ENCODE measurements at places on chromosomes 3 and 15.

DNA sequence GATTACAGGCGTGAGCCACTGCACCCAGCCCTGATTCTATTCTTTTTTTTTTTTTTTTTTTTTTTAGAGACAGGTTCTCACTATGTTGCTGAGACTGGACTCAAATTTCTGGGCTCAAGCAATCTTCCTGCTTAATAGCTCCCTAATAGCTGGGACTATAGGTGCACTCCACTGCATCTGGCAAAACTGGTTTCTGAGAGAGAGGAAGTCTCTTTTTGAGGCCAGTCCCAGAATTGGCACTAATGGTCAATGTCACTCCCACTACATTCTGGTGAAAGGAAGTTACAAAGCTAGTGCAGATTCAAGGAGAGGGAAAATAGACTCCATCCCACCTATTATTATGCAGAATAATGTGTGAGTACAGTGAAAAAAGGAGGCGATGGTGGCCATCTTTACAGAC, 5.8 kb upstream of the TGFBR2 start:
- DNase-seq, result no peak

DNA sequence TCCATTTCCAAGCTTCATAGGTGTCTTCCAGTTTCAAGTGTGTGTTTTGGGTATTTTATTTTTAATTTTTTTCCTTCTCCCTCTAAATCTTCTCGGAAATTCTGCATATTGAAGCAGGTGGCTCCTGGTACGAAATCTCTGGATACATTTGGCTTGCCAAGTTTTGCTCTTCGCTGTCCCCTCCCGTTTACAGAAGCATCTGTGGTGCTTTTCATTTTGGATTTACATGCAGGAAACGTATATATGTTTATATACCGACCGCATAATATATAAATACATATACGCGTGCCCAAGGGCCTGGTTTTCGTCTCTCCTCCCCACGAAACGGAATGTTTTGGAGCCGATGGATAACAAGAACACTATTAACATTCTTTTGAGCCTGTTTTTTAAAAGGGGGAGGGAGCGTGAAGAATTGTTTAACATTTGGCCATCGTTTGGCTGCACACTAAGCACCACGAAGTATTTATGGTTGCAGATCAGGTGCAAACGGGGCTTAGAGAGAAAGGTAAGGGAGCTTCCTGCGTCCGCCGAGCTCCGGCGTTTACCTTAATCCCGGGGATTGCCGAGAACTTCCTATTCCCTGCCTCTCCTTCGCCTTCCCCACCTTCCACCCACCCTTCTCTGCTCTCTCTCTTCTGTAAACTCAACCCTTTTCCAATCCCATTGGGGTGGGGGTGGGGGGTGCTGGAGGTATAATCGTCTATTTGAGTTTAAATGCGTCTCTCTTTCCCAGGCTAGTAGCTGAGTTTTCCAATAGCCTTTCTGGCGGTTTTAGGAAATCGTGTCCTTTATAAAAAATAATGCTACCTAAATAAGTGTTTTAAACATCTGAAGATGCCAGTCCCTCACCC, 1.1 kb upstream of the NLGN1 start:
- peak; percentile 27 for DNase-seq

GRCh38 chr3:36904641-36905040, 40.2 kb downstream of the TRANK1 start:
- no peak for DNase-seq

DNA sequence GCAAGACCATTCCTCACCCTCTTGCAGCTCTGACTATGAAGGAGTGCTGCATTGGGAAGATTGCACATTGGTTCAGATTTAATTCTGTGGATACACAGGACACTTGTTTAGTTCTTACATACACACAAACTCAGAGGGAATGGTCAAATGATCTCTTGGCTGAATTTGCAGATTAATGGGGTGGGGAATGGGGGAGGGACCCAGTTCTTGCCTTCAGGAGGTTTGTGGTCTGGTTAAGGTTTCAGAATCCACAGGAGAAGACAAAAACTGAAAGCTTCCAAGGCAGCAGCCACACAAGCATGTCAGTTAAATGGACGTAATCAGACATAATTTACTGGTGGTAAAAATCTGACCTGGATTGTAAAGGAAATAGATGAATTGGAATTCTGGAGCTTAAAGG, 257.1 kb upstream of the ROPN1 start:
- no peak for DNase-seq

- no peak for DNase-seq
These were observed 69.0 kb upstream of the HRH1 start for GRCh38 chr3:11085093-11085840.

GRCh38 chr3:171614318-171614921, 154.2 kb upstream of the TNIK start:
- no peak for DNase-seq

DNA sequence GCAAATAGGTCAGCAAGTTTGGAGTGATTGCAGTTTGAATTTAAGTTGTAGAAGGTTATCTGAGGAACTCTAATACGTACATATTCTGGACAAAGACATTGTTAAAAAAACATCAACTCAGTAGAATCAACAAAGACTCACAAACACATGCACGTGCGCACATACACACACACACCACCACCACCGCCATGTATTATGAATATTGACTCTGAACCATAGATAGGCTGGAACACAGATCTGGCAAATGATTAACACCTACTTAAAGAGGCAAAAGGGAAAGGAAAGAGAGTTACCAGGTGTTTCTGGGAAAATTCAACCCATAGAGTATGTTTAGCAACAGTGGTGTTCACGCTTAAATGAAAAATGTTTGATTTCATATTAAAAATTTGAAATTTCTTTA, 334.2 kb upstream of the ALCAM start:
- no peak for DNase-seq

GRCh38 chr3:8952130-8952529, 11.1 kb downstream of the RAD18 start:
- no peak for DNase-seq

- no peak for DNase-seq
These were observed 137.8 kb downstream of the RORA start for GRCh38 chr15:61091289-61091616.

DNA sequence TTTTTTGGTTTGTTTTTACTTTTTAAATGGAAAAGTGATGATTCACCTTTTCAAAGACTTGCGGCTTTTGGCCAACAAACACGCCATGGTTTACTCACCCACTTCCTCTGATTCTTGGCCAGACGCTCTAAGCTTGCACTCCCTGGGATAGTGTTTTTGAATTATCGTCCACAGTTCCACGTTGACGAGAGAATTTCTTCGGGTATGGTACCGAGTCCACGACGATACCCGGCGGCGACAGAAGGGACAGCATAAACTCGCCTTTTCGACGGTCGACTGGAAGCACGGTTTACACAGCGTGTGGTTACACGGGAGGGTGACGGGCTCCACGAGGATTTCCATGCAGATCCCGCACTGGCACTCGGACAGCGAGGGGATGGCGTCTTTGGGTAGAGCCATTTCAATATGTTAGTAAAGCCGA, 783 bp downstream of the RNF168 start:
- DNase-seq, result peak; percentile 93

GRCh38 chr3:85255949-85256348, 297.2 kb downstream of the CADM2 start:
- DNase-seq, result peak; percentile 15

GRCh38 chr15:69612112-69612511, 159.5 kb downstream of the RPLP1 start:
- DNase-seq, result no peak

DNA sequence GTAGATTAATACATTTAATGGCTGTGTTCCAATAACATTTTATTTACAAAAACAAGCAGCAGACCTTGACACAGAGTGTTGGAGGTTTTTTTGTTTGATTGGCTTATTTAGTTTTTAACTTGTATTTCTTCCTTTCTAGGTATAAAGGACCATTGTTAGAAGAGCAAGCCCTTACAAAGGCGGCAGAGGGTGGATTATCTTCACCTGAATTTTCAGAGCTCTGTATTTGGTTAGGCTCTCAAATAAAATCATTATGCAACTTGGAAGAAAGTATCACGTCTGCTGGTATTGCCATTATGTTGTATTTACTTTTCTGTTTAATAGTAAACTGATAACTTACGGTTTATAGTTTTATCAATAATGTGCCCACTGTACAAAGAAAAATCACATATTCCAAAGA, 10.0 kb downstream of the FAM98B start:
- DNase-seq, result no peak

- no peak for DNase-seq
These were observed 134.0 kb upstream of the THRB start for GRCh38 chr3:24628523-24629258.

- peak; percentile 87 for DNase-seq
These were observed 445.1 kb downstream of the MECOM start for GRCh38 chr3:169218314-169218983.

DNA sequence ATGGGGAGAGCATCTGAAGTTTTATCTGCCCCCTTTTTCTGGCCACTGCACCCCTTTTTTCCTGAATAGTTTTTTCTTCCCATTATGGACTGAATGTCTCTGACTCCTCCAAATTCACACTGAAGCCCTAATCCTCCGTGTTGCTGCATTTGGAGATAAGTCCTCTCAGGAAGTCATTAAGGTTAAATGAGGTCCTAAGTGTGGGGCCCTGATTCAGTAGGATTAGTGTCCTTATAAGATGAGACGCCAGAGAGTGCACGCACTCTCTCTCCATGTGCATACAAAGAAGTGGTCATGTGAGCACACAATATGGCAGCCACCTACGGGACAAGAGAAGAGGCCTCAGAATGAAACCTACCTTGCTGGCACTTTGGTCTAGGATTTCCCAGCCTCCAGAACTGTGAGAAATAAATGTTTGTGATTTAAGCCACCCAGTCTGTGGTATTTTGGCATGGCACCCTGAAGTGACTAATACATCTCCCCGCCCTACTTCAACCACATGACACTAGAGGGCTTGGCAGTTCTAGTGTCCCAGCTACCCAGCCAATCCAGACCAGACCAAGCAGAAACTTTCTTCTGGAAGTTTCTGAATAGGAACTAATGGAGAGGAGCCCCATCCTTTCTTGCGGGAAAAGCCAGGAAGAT, 191.3 kb downstream of the PDE8A start:
- peak; percentile 64 for DNase-seq

- DNase-seq, result peak; percentile 94
These were observed at the start of gene PDIA5 for GRCh38 chr3:123066896-123067688. PDIA5 (plus strand) TSS chr3:123067025; CDS start chr3:123067165, 140 bp downstream.

DNA sequence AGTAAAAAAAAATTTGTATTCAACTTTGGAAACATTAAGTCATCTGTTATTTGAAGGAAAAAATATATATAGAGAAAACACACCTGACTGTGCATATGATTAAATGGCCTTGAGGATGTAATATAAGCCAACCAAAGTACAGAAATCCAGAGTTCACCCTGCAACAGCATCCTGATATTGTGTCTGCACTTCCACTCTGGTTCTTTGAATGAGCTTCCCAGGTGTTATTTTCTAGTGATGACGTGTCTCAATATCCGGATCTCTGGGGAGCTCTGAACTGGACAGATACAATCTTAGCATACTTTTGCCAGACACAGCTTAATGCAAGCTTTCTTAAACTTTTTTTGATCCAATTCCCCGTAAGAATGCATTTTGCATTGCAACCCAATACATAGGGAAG, 19.5 kb upstream of the PIK3CB start:
- no peak for DNase-seq

GRCh38 chr3:49877716-49878115, 8.0 kb upstream of the CAMKV start:
- no peak for DNase-seq

- no peak for DNase-seq
These were observed 10.4 kb upstream of the TJP1 start for GRCh38 chr15:29832709-29833108.

GRCh38 chr15:62913246-62913645, 129.3 kb upstream of the TPM1 start:
- no peak for DNase-seq

- no peak for DNase-seq
These were observed 4.3 kb downstream of the SNX33 start for GRCh38 chr15:75651810-75652543.

DNA sequence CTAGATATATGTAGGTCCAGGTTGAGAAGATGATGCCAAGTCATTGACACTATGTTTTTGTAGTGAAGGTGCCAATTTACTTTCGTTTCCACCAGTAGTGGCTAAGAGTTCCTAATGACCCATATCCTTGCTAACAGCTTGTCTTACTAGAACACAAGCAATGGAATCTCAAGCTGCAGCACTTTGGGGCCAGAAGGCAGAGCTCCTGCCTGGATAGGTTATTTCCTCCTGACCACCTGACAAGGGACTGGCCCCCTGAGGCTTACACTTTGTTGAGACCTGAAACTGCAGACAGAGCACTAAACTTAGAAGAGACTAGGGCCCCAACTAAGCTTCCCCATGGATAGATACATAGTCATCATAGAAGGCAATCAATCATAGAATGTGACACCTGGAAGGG, 11.7 kb downstream of the ONECUT1 start:
- no peak for DNase-seq

- no peak for DNase-seq
These were observed 530.8 kb downstream of the FOXP1 start for GRCh38 chr3:71052716-71053115.

- no peak for DNase-seq
These were observed 212.1 kb downstream of the ATP8B4 start for GRCh38 chr15:49906966-49907365.

GRCh38 chr3:260898-261297, 64.3 kb downstream of the CHL1 start:
- DNase-seq, result no peak

DNA sequence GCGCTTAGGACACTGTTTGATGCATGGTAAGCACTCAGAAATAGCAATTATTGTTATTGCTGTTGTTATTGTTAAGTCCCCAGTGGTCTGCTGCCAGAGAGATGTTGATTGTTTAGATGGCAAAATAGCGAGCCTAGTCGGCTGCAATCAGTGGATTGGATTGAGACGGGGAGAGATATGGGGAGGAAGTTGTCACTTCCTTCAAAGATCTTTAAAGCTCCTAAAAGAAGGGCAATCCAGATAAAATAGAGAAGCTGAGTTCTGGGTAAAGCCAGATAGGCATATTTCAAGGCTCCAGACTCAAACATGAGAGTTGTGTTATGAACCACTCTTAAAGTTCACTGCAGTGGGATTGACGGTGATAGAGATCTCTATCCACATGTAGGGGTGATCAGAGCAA, 64.5 kb downstream of the RYR3 start:
- DNase-seq, result no peak

- DNase-seq, result no peak
These were observed 9.0 kb downstream of the TOP2B start for GRCh38 chr3:25655659-25656058.

- DNase-seq, result peak; percentile 60
These were observed 65.1 kb downstream of the B3GNT5 start for GRCh38 chr3:183317886-183318865.

Measured in HT1080 (cell line).